ENCODE measurements at places on chromosomes 7 and 10. TPM values are rescaled to one million over a fixed set of nuclear protein-coding genes. Genes with fewer than 3 reads are reported as not detected.
A peak's percentile ranks its signal among the peaks of the same experiment; 100 is the strongest.

CREB3L2 gene
- total RNA-seq: 41.3 TPM

GRCh38 chr10:60575105-60575504 lies 185.4 kb upstream of the ANK3 start:
- no peak overlapping the region for H3K4me3 ChIP-seq
- H3K36me3 ChIP-seq: no peaks in the 10 kb centered on the region
- no peak for DNase-seq
- no peak overlapping the region for H3K27ac ChIP-seq
- H3K4me1 ChIP-seq: peaks cover 17% of the 10 kb centered on the region
- H3K27me3 ChIP-seq: no peaks in the 10 kb centered on the region

DNA sequence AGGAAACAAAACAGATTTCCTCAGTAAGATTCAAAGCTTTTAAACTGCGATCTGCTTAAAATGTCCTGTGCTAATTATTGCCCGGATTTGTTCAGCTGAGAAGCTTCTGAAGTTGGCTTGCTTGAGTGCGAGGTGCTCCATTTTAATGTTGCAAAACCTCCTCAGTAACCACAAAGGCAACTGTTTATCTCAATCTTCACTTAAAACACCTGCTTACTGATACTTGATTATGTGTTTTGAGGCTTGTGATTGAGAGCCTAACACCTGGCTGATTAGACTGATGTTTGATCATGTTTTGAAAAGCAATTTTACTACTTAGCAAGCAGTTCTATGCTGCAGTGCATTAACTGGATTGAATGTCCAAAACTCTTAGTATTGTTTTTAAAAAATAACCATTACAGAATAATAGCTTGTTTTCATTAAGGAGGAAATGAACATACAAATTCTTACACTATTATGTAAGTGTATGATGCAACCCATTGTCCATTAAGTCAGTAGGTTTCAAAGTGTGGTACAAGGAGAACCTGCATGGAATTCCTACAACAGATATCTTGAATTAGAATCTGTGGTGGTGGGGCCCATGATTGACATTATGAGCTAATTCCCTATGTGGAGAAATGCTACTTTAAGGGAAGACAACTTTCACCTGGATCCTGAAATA lies 96.9 kb upstream of the FAM180A start:
- no peaks in the 10 kb centered on the region for H3K27me3 ChIP-seq
- H3K36me3 ChIP-seq: no peaks in the 10 kb centered on the region
- no peaks in the 10 kb centered on the region for H3K4me1 ChIP-seq
- no peak overlapping the region for H3K27ac ChIP-seq

GRCh38 chr10:86411281-86411841 lies 44.8 kb upstream of the GRID1 start:
- no peak for DNase-seq
- H3K4me1 ChIP-seq: peaks cover 46% of the 10 kb centered on the region
- no peaks in the 10 kb centered on the region for H3K27me3 ChIP-seq
- peak overlapping the region; percentile 42 for H3K27ac ChIP-seq
- no peaks in the 10 kb centered on the region for H3K36me3 ChIP-seq
- no peak overlapping the region for H3K4me3 ChIP-seq
